HTR-8/SVneo (cell line): ENCODE measurements at places on chromosomes 7 and 10.

GRCh38 chr10:27658788-27659187 lies 86.8 kb downstream of the MKX start:
- peak; percentile 51 for DNase-seq

DNA sequence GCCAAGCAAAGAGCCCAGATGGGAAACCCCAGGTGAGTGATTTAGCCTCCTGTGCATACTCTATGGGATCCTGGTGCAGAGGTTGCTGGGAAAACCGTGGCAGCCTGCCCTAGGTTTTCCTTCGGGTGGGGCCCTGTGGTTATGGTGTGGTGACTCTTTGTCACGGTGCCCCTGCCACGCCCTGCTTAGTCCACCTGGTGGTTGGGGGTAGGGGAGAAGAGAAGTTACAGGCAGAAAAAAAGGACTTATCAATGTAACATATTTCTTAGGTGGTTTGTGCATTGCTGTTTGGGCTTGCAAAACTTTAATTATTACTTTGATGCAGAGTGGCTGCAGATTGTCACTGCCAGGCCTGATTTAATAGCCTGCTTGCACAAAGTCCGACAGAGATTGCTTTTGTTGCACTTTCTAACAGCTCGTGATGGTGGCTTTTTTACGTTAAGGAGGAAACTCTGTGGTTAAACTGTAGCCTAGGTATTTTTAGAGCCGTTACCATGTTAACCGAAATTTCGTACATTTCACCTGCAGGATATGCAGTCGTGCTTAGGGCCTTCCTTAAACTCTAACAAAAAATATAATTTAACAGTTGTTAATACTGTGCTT lies 197.4 kb downstream of the RNLS start:
- DNase-seq = no peak

DNA sequence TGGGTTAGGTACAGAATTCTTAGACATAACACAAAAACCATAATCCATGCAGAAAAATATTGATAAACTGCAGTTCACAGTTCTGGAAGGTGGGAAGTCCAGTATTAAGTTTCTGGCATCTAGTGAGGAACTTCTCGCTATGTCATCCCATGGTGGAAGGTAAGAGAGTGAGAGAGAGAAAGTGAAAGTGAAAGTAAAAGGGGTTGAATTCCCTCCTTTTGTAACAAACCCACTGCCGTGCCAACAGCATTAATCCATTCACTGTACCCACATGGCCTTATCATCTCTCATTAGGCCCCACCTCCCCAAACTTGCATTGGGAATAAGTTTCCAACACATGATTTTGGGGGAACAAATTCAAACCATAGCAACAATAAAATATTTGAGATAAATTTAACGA lies 17.1 kb downstream of the ZNF485 start:
- no peak for DNase-seq

DNA sequence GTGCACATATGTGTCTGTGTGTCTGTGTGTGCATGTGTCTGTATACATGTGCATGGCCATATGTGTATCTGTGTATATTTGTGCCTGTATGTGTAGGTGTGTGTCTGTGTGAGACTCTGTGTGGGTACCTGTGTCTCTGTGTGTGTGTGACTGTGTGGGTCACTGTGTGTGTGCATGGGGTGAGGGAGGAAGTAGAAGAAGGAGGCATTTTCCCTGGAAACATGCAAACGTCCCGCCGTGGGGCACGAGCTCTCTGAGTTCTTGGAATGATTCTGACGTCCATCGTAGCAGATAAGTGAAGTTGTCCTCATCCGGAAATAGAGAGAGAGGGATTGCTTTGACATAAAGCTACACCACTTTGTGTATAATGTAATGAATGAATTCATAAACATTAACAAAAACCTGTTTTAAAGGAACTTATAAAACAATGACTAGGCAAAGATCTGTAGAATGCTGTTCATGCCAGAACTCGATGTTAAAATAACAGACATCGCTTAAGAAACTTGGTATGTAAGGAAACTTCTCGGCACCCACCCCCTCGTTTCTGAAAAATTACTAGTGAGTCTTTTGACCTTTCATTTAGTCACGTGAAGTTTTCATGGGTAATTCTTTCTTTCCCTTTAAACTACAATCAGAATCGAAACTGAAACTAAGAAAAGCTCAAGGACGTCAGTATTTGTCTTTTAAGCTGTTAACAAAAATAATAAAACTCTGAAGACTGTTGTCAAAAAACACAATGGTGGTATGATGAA lies 43.6 kb upstream of the KLF6 start:
- DNase-seq = no peak

DNA sequence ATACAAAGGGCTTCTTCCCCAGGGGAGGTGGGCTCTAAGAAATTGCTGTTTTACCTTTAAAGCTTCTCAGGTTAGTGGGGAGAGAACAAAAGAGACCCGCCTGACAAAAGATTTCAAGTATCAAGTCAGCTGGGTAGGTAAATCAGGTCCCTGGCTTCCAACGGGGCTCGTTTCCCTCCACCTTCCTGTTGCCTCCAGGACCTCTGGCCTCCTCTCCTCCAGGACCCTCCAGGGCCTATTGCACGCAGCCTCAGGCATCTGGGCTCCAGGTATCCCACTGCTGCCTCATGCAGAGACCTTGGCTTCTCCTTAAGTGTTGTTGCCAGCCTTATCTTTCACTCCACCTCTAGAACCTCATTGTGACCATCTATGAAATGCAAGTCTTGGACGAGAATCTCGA lies 2.9 kb downstream of the BNIP3 start:
- no peak for DNase-seq

DNA sequence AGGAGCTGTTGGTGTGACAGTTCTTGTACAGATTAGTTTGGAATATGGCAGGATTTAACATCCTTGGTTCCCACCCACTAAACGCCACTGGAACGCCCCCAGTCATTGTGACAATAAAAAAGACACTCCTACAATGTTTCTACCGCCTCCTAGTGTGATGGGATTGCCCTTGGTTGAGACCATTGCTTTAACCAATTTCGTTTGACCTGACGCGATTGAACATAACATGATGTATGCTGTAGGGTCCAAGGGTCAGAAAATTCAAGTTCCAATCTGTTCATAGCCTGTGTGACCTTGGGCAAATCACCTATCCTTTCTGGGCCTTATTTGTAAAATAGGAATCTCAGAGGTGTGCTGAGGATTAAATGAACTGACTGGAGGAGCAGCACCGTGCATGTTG lies 12.5 kb downstream of the MXI1 start:
- DNase-seq = no peak

- no peak for DNase-seq
These were observed 2.2 kb upstream of the PON3 start for GRCh38 chr7:95398155-95398940.

- no peak for DNase-seq
These were observed 41.1 kb downstream of the GPRIN2 start for GRCh38 chr10:46515366-46515765.

DNA sequence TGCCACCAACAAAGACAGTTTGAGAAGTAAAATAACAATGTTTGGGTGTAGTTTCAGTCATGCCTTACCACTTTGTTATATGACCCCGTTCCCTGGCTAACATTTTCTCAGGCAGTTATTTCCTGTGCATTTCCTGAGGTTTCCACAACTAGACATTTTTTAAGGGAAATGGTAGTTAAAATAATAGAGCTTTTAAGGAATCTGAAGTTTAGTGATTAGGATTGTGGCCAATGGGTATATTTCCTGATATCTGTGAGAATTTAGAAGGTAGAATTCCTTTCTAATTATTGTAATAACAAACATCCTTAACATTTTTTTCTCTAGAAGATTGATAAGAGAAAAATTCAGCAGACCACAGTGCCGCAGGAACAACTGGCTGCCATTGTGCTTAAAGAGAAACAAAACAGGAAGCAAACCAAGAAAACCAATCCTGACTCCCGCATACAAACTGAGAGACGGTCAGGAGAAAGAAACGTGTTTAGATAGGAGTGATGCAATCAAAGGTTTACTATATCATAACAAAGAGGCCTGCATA lies 193.6 kb downstream of the MBL2 start:
- DNase-seq = peak; percentile 23

GRCh38 chr10:66167816-66168215 lies 758.0 kb upstream of the LRRTM3 start:
- DNase-seq = peak; percentile 26

- no peak for DNase-seq
These were observed 12.0 kb upstream of the PARD3 start for GRCh38 chr10:34826857-34827766.

DNA sequence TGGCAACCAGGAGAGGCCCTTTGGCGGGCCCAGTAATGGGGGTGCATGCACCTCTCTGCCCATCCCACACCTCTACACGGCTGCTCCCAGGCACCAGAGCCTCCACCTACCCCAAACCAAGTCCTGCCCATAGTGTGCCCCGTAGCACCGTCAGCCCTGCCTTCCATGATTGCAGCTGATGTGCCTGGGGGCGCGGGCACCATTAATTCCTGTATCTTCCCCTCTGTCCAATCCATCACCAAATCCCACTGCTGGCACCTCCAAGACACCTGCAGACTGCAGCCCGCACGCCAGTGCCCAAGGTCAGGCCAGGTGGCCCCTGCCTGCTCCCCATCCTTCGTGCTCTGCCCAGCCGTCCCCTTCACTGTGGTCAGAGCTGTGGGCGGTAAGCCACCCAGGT lies 533.0 kb downstream of the PTPRN2 start:
- DNase-seq = no peak

DNA sequence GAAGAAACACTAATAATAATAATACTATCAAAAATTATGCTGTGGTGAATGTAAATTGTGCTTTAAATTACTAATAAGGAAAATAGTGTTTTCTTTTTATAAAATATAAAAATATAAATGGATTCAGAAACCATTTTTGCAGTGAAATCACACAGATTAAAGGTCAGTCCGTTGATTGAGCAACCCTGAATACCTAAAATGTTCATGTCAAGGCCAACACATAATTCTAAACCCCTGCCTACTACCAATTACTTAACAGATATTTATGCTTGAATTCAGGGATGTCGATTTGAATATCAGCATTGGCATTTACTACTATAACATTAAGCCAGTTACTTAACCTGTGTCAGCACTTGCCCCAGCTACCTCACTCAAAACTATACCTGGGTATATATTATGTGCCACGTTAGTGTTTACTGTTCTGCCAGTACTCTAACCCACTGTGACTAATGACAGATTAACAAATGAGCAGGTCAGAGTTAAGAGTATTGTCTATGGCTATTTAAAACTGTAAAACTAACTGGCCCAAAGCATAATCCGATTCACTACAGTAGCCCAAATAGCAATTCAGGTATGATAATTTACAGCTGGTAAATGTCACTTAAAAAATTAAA lies 165.0 kb downstream of the KMT2E start:
- no peak for DNase-seq

GRCh38 chr7:81298951-81299666 lies 380.3 kb upstream of the SEMA3C start:
- peak; percentile 53 for DNase-seq

DNA sequence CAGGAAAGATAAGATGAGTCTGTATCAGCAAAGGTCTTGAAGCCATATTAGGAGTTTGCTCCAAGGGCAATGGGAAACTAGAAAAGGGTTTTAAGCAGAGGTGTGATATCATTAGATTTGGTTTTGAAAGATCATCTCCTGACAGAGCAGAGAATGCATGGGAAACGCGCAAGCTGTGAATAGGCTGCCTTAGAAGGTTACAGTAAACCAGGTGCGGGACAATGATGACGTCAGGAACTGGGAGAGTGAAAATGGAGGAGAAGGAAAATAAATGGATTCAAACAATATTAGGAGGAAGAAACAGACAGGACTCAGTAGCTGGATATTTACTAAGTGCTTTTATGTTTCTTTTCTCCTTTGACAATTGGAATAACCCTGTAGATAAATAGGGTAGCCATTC lies 50.6 kb downstream of the CACNB2 start:
- DNase-seq = no peak

- DNase-seq = no peak
These were observed 30.1 kb upstream of the KCNMA1 start for GRCh38 chr10:77667426-77668324.

- DNase-seq = no peak
These were observed 421.4 kb downstream of the PLXNA4 start for GRCh38 chr7:132154695-132155471.

DNA sequence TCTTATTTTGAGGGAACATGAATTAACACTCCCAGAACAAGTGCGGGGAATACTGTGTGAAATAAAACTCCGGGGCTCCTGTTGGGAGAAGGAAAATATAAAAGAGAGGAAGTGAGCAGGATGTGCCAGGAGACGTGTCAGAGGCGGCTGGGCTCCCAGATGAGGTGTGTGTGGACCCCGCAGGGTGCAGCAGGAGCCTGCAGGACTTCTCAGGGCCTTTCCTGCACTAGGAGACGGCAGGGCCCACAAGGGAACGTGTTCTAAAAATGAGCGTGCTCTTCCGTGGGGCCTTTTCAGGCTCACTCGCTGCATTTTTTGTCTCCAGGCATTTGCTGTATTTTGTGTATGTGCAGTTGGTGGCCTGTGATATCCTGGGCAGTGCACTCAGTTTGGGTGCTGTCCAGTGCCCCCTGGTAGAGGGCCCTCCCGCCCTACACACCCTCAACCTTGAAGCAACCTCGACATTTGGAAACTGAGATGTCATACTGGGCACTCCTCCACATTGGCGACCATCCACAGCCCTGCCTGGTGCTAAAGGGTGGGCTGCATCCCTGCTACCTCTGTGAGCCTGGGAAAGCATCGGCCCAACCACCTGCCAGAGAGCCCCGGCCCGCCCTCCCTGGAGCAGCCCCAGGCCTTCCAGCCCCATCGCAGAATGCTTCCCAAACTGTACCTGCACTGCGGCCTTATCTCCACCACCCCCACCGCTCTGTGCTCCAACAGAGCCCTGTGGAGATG lies 35.2 kb upstream of the EN2 start:
- DNase-seq = no peak

GRCh38 chr10:92240289-92241157 lies 50.4 kb downstream of the CPEB3 start:
- peak; percentile 64 for DNase-seq

DNA sequence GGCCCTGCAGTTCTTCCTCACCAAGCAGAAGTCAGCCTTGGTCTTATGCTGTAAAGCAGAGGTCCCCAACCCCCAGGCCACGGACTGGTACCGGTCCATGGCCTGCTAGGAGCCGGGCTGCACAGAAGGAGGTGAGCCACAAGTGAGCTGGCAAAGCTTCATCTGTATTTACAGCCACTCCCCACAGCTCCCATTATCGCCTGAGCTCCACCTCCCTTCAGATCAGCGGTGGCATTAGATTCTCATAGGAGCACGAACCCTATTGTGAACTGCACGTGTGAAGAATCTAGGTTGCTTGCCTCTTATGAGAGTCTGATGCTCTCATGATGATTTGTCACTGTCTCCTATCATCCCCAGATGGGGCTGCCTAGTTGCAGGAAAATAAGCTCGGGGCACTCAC lies 87.6 kb upstream of the NEBL start:
- no peak for DNase-seq

DNA sequence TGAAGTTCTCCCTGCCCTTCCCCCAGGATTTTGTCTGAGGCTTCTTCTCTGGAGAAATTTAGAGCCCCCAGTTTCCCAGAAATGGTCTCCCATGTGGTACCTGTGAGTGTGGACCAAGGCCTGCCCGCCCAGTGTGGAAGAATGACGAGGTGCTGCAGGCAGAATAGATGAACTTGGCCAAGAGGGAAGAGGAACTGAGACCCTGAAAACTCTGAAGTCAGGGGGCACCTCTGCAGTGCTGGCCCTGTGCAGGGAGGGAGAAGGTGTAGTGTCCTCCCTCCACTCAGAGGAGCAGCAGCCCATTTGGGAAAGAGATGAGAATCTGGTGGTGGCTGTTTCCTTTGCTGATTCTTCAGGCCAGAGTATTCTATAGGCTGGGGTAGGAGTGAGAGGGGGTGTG lies 115.2 kb upstream of the PCGF5 start:
- no peak for DNase-seq

GRCh38 chr7:102295346-102296178 lies 8.9 kb downstream of the SH2B2 start:
- no peak for DNase-seq

GRCh38 chr10:59905066-59905730 lies 1.2 kb downstream of the CCDC6 start:
- no peak for DNase-seq
